ENCODE measurements at places on chromosomes 3 and 15. TPM values are rescaled to one million over a fixed set of nuclear protein-coding genes. Genes with fewer than 3 reads are reported as not detected.

MOBP gene
- total RNA-seq = not detected

SHC4 gene
- 0.58 TPM for total RNA-seq

PROK2 gene
- total RNA-seq = not detected

SEC22C gene
- total RNA-seq = 42.6 TPM

STRA6 gene
- total RNA-seq = 114 TPM

ACSBG1 gene
- total RNA-seq = 0.73 TPM

NR1I2 gene
- total RNA-seq = 0.07 TPM

Measured in mesothelial cell of epicardium (in vitro differentiated cells).